Natural killer cell (primary cell): ENCODE measurements at places on chromosomes 1 and 21. TPM values are rescaled to one million over a fixed set of nuclear protein-coding genes. Genes with fewer than 3 reads are reported as not detected.

- no peak for DNase-seq
- H3K27ac ChIP-seq, result no peak overlapping the region
- no peak overlapping the region for H3K4me3 ChIP-seq
- H3K27me3 ChIP-seq, result no peaks in the 10 kb centered on the region
- no peaks in the 10 kb centered on the region for H3K36me3 ChIP-seq
These were observed 202.0 kb downstream of the LRRC40 start for GRCh38 chr1:70003211-70003908.

GRCh38 chr1:236058141-236058934, 6.6 kb downstream of the NID1 start:
- H3K4me3 ChIP-seq, result no peak overlapping the region
- H3K27me3 ChIP-seq, result peaks cover 3% of the 10 kb centered on the region
- H3K27ac ChIP-seq, result no peak overlapping the region
- peak; percentile 24 for DNase-seq
- H3K36me3 ChIP-seq, result no peaks in the 10 kb centered on the region
- no peaks in the 10 kb centered on the region for H3K4me1 ChIP-seq

DNA sequence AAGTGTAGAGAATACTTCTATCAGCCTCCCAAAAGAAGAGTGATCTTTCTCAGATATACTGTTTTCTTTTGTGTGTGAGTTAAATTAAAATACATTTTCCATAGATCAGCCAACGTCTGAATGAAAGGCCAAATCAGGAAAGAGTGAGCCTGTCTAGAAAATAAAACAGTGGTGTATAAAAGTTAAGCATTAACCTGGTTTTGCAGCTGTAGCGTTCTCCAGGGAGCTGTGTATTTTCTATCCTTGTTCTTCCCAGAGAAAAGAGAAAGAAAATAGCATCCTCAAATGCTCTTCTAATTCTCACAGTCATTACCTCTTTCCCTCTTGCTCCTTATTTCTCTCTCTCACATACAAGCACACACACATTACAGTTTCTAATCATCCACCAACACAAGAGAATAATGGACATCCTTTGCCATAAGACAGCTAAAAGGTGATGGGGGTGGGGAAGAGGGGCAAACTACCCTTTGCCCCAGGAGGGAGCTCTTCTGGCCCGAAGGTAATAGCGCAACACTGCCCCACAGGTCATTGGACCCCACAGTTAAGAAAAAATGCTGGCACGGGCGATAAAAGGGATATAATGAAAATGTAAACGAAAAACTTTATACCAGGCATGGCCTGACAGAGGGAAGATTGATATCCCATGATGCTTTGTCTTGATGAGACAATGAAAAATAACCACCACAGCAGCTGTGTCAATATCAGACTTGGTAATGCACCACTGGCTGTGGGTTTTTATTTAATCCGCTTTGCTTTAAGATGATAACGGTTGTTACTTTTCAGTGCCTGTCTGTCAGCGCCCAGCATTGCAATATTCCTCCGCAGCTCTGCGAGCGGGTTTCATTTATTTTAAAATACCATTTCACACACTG, 150.3 kb downstream of the NUF2 start:
- no peak overlapping the region for H3K27ac ChIP-seq
- DNase-seq, result no peak
- H3K36me3 ChIP-seq, result no peaks in the 10 kb centered on the region
- no peak overlapping the region for H3K4me3 ChIP-seq

- H3K27ac ChIP-seq, result peak overlapping the region; percentile 86
- peak; percentile 29 for DNase-seq
- peaks cover 12% of the 10 kb centered on the region for H3K4me1 ChIP-seq
- peaks cover under 1% of the 10 kb centered on the region for H3K36me3 ChIP-seq
- peak overlapping the region; percentile 90 for H3K4me3 ChIP-seq
- no peaks in the 10 kb centered on the region for H3K27me3 ChIP-seq
These were observed 618 bp downstream of the HNRNPR start for GRCh38 chr1:23343221-23344110.

Gene REN
- total RNA-seq, result not detected

Gene OR2G6
- total RNA-seq, result not detected

Gene CHIT1
- total RNA-seq, result not detected

Gene LCE2B
- not detected for total RNA-seq

Gene SMPDL3B
- 0.88 TPM for total RNA-seq

Gene UMODL1
- total RNA-seq, result 0.14 TPM
